Central memory CD8-positive, alpha-beta T cell (primary cell): ENCODE measurements at places on chromosomes 12 and 14.
A peak's percentile ranks its signal among the peaks of the same experiment; 100 is the strongest.

- H3K4me1 ChIP-seq: peaks cover 13% of the 10 kb centered on the region
- no peak overlapping the region for H3K4me3 ChIP-seq
- H3K36me3 ChIP-seq: peaks cover 12% of the 10 kb centered on the region
- no peak overlapping the region for H3K27ac ChIP-seq
- no peaks in the 10 kb centered on the region for H3K27me3 ChIP-seq
Observed at GRCh38 chr14:92956961-92957360, 34.0 kb downstream of the CHGA start.

DNA sequence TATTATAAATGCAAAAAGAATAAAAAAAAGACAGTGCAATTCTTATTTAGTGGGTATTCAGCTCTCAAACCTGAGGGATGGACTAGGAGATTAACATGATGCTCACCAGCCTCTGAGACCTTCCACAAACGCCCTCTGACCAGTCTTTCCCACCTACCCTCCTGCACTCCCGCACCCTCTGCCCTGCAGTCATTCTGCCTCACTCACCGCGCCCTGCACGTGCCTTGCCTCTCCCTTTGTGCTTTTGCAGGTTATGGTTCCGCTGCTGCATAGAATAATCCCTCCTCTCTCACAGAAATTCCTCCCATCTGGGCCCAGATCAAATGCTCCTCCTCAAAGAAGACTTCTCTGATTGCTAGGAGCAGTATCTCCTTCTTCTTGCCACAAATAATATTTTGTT is 28.5 kb upstream of the TMCC3 start:
- H3K4me1 ChIP-seq: peaks cover 52% of the 10 kb centered on the region
- no peak for DNase-seq
- peaks cover 11% of the 10 kb centered on the region for H3K36me3 ChIP-seq
- H3K4me3 ChIP-seq: peak overlapping the region; percentile 67

- no peaks in the 10 kb centered on the region for H3K27me3 ChIP-seq
- H3K27ac ChIP-seq: no peak overlapping the region
- no peaks in the 10 kb centered on the region for H3K36me3 ChIP-seq
- peaks cover 34% of the 10 kb centered on the region for H3K4me1 ChIP-seq
- H3K4me3 ChIP-seq: no peak overlapping the region
- DNase-seq: no peak
Observed at GRCh38 chr12:27274706-27275105, 30.6 kb downstream of the STK38L start.

DNA sequence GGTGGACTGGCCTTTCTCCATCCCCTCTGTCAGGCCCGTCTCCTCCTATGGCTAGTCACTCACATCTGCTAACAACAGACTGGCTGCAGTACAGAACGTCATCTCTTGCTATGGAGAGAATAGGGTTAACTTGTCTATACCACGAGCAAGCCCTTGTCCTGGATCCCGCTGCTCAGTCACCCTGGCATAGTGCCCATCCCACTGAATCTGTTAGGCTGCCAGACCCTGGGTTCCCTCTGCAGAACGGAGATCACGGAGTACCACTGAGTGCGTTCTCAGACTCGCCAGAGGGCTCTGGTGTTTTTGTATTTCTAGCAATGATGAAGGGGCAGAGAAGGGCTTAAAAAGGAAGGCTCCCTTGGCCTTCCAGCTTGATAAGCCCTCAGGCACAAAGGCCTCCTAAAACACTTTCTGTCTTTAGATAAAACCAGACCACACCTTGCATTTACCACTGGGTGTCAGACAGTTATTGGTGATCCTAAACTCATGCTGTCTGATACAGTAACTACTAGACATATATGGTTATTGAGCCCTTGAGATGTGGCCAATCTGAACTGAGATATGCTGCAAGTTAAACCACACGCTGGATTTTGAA is 6.3 kb upstream of the NRIP2 start:
- no peak overlapping the region for H3K27ac ChIP-seq
- no peak for DNase-seq
- peaks cover 5% of the 10 kb centered on the region for H3K4me1 ChIP-seq
- peaks cover 29% of the 10 kb centered on the region for H3K36me3 ChIP-seq
- no peak overlapping the region for H3K4me3 ChIP-seq

GRCh38 chr12:117743761-117744160 is 225.0 kb downstream of the KSR2 start:
- DNase-seq: no peak
- no peaks in the 10 kb centered on the region for H3K4me1 ChIP-seq
- peaks cover 10% of the 10 kb centered on the region for H3K27me3 ChIP-seq
- H3K27ac ChIP-seq: no peak overlapping the region
- H3K4me3 ChIP-seq: no peak overlapping the region

- H3K4me1 ChIP-seq: peaks cover 25% of the 10 kb centered on the region
- peak overlapping the region; percentile 71 for H3K4me3 ChIP-seq
- peaks cover 2% of the 10 kb centered on the region for H3K27me3 ChIP-seq
- peaks cover 3% of the 10 kb centered on the region for H3K36me3 ChIP-seq
Observed at GRCh38 chr14:105093431-105094192, 28.4 kb upstream of the GPR132 start.

DNA sequence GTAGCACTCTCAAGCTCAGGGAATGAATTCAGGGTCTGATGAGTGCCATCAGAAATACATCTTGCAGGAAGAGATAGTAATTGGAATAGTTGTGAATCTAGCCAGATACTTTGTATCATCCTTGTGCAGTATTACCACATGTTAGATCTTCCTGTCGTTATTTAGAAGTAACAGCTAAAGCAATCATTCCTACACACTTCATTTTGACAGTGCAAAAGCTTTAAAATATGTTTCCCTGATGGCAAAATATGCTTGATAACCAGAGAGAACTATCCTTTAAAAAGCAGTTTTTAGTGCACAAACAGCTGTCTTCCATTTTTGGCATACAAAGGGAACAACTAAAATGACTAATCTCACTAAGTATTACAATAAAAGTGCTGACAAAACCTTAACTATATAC is 149.5 kb upstream of the SLC38A2 start:
- peaks cover 25% of the 10 kb centered on the region for H3K4me1 ChIP-seq
- no peak overlapping the region for H3K4me3 ChIP-seq
- no peaks in the 10 kb centered on the region for H3K27me3 ChIP-seq
- H3K36me3 ChIP-seq: no peaks in the 10 kb centered on the region
- no peak overlapping the region for H3K27ac ChIP-seq

GRCh38 chr12:110270125-110270962 is 10.7 kb upstream of the ATP2A2 start:
- peaks cover 38% of the 10 kb centered on the region for H3K27me3 ChIP-seq
- no peaks in the 10 kb centered on the region for H3K4me1 ChIP-seq
- H3K4me3 ChIP-seq: no peak overlapping the region
- H3K27ac ChIP-seq: no peak overlapping the region
- no peak for DNase-seq
- no peaks in the 10 kb centered on the region for H3K36me3 ChIP-seq

- no peak overlapping the region for H3K27ac ChIP-seq
- no peak for DNase-seq
- H3K36me3 ChIP-seq: no peaks in the 10 kb centered on the region
- peaks cover 7% of the 10 kb centered on the region for H3K4me1 ChIP-seq
Observed at GRCh38 chr12:122067966-122068365, 10.6 kb upstream of the MLXIP start.

DNA sequence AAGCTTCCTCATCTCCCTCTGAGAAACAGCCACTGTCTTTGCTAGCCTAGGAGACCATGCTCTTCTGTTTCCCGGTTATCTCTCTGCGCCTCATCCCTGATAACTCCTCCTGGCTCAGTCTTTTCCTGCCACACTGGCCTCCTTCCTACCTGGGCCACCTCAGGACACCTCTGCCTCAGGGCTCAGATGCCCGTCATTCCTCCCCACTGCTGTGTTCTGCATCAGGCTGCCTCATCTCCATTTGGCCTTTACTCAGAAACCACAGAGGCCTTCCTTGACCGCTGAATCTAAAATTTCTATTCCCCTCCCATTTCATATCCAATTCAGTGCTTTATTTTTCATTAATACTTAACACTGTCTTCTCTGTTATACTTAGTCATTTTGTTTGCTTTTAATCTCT is 311.0 kb upstream of the RGS6 start:
- DNase-seq: no peak
- peaks cover 12% of the 10 kb centered on the region for H3K36me3 ChIP-seq
- no peak overlapping the region for H3K27ac ChIP-seq
- H3K4me1 ChIP-seq: peaks cover 9% of the 10 kb centered on the region

DNA sequence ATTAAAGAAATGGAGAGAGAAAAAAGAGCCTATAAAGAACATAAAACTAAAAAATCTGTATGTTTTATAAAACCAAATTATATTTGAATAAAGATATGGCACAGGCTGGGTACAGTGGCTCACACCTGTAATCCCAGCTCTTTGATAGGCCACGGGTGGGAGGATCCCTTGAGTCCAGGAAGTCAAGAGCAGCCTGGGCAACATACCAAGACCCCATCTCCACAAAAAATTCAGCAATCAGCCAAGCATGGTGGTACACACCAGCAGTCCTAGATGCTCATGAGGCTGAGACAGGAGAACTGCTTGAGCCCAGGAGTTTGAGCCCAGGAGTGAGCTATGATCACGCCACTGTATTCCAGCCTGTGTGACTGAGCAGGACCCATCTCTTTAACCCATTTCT is 74.9 kb downstream of the EPS8 start:
- H3K36me3 ChIP-seq: no peaks in the 10 kb centered on the region
- DNase-seq: no peak
- no peaks in the 10 kb centered on the region for H3K4me1 ChIP-seq
- no peak overlapping the region for H3K27ac ChIP-seq
- no peak overlapping the region for H3K4me3 ChIP-seq

GRCh38 chr12:71799106-71799505 is 40.5 kb upstream of the TBC1D15 start:
- H3K4me1 ChIP-seq: no peaks in the 10 kb centered on the region
- no peaks in the 10 kb centered on the region for H3K36me3 ChIP-seq
- H3K27me3 ChIP-seq: peaks cover 13% of the 10 kb centered on the region
- no peak overlapping the region for H3K4me3 ChIP-seq

DNA sequence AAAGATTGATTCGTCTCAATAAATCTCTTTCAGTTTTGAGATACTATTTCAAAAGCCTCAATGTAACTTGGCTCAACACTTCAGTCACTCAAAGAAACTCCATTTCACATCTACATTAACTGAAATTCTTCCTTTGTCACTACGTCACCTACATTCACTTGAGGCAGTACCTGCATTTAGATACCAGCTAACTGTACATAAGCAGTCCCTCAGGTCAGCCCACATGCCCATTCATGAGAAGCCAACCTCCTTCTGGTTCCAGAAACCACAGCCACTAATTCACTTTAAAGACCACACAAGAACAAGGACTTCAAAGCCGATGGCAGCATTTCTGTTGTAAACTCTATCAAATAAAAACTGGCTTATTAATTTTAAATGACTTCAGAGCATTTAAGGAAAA is 43.0 kb downstream of the SETD3 start:
- H3K27ac ChIP-seq: peak overlapping the region; percentile 36
- H3K4me3 ChIP-seq: peak overlapping the region; percentile 57
- peaks cover 59% of the 10 kb centered on the region for H3K4me1 ChIP-seq
- H3K27me3 ChIP-seq: no peaks in the 10 kb centered on the region

DNA sequence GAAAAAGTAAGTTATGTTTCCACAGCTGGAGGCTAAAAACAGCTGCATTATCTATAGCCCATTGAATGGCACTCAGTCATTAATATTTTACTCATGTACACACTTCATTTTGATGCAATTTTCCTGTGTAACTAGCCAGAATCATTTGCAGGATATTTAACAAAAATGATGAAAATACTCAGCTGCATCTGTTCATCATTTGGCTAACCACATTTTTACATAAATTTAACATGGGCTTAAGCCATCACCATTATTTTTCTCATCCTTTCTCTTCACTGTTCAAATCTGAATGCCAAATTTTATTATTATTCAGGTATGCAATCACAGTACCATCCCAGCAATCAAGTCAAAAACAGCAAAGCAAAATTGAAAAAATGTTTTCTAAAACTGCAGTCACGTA is 41.8 kb downstream of the ATXN7L3B start:
- DNase-seq: no peak
- H3K4me1 ChIP-seq: no peaks in the 10 kb centered on the region
- peaks cover 2% of the 10 kb centered on the region for H3K36me3 ChIP-seq

DNA sequence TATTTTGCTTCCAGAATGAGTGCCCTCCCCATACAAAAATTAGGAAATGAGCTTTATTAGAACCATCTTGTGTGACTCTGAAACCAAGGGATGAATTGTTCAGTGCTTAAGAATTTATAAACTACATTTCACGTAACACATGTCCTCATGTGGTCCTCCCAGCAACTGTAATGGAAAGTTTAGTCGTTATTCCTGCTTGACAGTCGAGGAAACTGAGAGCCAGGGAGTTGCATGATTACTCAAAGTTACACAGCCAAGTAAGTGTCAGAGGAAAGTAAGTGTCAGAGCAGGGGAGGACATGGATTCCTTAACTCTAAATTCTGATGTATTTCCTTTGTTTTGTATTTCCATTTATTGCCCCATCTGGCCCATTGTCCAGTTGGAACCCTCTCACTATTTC is 453.9 kb downstream of the FUT8 start:
- no peak overlapping the region for H3K4me3 ChIP-seq
- peaks cover 35% of the 10 kb centered on the region for H3K4me1 ChIP-seq
- peaks cover 10% of the 10 kb centered on the region for H3K36me3 ChIP-seq
- H3K27me3 ChIP-seq: no peaks in the 10 kb centered on the region

- no peaks in the 10 kb centered on the region for H3K4me1 ChIP-seq
- no peak overlapping the region for H3K27ac ChIP-seq
- no peak overlapping the region for H3K4me3 ChIP-seq
- no peaks in the 10 kb centered on the region for H3K27me3 ChIP-seq
- H3K36me3 ChIP-seq: no peaks in the 10 kb centered on the region
Observed at GRCh38 chr14:63055631-63056030, 10.4 kb upstream of the KCNH5 start.

- H3K27me3 ChIP-seq: peaks cover 30% of the 10 kb centered on the region
- H3K4me1 ChIP-seq: no peaks in the 10 kb centered on the region
Observed at GRCh38 chr12:100553936-100554335, 19.5 kb upstream of the GAS2L3 start.

DNA sequence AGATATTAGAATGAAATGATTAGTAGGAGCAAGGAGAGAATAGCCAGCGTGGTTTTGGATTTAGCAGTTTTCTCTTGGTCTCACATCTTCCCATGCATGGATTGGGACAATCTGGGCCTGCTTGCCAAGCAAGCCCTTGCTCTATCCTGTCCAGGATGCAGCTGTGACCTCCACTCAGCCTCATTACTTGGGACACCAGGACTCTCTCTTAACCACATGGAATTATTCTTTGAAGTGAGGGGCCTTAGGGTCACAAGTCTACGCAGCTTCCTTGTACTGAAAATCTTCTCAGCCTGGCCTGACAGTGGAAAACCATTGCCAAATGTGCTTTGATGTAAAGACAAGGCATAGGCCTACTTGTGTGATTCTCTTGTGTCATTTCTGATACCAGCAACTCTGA is 28.0 kb upstream of the DCN start:
- no peaks in the 10 kb centered on the region for H3K4me1 ChIP-seq
- no peak overlapping the region for H3K4me3 ChIP-seq
- H3K27me3 ChIP-seq: no peaks in the 10 kb centered on the region
